ENCODE measurements at places on chromosomes 5 and 9.

- DNase-seq, result peak; percentile 31
These were observed 17.6 kb downstream of the AFAP1L1 start for GRCh38 chr5:149289301-149289700.

DNA sequence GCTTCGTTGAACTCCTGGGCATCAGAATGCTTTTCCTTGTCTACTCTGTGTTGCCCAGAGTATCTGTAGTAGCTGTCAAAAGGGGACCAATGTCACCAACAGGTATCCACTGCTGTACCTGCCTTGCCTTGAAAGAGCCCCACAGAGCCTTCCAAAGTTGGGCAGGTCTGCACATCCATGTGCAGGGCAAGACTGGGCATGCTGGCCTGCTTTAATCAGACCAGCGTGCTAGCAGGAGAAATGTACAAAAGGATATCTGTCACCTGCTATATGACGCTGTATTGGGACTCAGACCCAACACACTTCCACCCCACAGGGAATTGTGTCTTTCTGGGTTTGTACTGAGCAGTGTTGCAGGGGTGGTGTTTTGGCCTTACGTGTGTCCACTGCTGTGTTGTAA, 11.9 kb downstream of the DELE1 start:
- no peak for DNase-seq

DNA sequence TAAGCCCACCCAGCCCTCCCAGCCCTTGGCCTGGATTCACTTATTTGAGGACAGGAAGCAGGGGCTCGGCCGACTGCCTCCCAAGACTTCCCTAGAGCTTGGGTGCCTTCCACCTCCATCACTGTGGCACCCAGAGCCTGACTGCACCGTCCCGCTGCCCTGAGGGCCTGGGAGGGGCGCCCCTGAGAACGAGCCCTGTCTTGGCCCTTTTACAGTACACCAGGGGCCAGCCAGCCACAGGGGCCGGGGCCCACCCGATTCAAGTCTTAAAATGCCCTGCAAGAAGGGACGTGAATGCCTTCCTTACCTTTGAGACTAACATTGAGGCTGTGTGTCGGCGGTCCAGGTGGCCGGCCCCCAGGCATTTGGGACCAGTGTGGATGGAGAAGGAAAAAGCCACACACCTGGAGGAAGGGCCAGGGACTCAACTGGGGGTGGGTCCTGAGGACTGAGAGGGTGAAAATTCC, 16.8 kb downstream of the FAM78A start:
- no peak for DNase-seq

GRCh38 chr5:179143446-179143845, 83.3 kb downstream of the ZNF354C start:
- peak; percentile 43 for DNase-seq

DNA sequence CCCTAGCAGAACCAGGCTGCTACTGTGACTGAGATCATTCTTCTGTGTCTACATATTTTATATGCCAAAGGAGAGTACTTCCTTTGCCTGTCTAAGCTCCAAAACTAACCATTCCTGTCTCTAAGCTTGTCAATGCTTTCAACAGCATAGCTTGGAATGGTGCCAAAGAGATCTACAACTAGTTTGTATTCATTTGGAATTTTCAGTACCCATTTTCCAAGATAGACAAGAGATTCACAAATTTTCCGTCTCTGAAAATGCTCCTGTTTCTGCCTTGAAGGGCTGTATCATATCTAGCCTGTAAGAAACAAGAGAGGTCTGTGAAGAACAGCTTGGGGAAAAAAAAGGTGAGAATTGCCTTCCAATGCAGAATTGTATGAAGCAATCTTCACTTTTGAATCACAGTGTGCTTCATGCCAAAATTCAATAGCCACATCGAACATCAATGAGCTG, 334.4 kb upstream of the ACTBL2 start:
- no peak for DNase-seq

GRCh38 chr5:119273391-119273839, 82.4 kb upstream of the TNFAIP8 start:
- no peak for DNase-seq

DNA sequence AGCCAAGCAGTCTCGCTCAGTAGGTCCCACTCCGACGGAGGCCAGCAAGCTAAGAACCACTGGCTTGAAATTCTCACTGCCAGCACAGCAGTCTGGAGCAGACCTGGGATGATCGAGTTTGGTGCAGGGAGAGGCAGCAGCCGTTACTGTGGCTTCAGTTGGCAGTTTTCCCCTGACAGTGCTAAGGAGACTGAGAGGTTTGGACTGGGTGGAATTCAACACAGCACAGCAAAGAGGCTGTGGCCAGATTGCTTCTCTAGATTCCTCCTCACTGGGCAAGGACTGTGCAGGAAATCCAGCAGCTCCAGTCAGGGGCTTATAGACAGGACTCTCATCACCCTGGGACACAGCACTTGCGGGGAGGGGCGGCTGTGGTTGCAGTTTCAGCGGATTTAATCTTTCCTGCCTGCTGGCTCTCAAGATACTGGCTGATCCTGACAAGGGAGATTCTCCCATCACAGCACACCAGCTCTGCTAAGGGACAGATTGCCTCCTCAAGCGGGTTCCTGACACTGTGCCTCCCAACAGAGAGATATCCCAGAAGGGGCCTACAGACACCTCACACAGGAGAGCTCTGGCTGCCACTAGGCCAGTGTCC, 122.1 kb downstream of the YIPF5 start:
- no peak for DNase-seq

- peak; percentile 71 for DNase-seq
These were observed 155.8 kb downstream of the TSSK1B start for GRCh38 chr5:113278976-113279375.

- no peak for DNase-seq
These were observed 66.2 kb downstream of the CDC42SE2 start for GRCh38 chr5:131330031-131330430.

DNA sequence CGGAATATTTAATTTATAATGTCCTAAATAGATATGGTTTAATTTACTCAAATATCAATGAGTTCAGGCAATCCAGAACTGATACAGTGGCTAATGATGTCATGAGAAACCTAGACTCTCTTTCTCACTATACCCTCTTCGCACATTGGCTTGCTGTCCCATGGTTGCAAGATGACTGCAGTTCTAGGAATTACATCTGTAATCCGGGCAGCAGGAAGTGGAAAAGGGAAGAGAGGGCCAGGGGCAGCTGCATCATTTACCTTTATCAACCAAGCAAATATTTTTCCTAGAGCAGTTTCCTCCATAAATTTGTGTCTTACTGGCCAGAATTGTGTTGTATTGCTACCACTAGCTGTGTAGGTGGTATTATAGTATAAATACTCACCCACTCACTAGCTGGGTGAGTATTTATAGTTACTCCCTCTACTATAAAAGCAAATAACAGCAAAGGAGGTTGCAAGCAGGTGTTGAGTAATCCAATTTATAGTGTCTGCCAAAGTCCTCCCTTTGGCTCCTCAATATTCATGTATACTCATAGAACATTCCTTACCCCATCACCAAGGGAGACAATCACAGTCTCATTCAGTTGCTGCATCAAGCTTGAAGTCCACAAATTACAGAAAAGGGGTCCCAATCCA, 168.8 kb downstream of the DROSHA start:
- peak; percentile 76 for DNase-seq

- peak; percentile 53 for DNase-seq
These were observed at the start of gene AHRR for GRCh38 chr5:321230-321725. Gene AHRR (plus strand): TSS chr5:321714. CDS start chr5:343903, 22,189 bp downstream.

- no peak for DNase-seq
These were observed 505.3 kb downstream of the TLE4 start for GRCh38 chr9:80077059-80077458.

DNA sequence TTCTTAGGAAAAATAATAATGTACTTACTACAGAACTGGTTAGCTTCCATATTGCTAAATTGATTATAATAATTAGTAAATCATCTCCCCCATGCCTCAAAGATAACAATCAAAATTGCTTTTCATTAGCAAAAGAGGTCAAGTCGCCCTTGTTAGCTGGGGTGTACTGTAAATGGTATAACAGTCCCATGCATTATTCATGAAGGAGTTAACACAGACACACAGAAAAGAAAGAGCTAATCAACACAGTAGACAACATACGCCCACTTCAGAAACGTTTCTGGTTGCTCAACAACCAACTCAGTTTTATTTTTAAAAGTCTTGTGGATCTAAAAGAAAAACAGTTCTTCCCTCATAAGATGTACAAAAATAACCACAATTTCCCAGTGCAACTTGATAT, 100.2 kb downstream of the MPDZ start:
- DNase-seq, result no peak

GRCh38 chr5:139798883-139799282, 3.3 kb downstream of the PSD2 start:
- no peak for DNase-seq

DNA sequence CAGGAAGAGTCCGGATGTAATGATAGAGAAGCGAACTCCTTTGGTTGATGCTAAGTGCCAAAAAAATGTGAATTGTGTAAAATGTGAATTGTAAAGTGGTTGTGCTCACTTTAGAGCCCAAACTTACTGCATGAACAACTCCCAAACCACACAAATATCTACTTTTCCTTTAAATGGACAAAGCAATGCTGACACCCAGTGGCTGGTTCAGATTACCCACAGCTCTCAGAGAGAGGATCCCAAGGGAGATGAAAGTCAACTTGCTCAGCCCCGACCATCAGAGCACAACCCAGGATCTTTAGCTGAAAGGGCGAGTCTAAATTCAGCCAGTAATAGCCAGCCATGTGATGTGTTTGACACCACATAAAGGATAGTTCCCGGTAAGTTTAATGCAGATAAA, 133.7 kb downstream of the NMUR2 start:
- no peak for DNase-seq

DNA sequence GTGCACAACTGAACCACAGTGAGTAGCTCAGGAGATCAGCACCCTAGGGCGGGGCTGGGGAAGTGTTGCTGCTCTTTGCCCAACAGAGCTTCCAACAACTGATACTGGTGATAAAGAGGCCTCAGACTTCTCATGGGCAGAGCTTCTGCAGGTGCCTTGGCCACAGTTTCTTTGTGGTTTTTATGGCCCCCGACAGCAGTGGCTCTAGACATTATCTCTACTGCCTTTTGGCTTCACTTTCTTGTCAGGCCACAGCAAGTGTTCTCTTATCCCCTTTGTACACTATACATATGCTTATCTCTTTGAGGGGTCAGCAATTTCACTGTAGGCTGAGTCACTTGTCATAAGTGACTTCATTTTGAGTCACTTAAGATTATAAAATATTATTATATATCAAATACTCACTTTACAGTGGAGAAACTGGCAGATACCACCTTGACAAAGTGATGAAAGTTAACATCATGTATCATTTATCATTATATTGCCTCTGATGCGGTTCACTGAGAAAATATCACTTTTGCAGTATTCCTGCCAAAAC, 90.9 kb upstream of the COX7C start:
- no peak for DNase-seq

DNA sequence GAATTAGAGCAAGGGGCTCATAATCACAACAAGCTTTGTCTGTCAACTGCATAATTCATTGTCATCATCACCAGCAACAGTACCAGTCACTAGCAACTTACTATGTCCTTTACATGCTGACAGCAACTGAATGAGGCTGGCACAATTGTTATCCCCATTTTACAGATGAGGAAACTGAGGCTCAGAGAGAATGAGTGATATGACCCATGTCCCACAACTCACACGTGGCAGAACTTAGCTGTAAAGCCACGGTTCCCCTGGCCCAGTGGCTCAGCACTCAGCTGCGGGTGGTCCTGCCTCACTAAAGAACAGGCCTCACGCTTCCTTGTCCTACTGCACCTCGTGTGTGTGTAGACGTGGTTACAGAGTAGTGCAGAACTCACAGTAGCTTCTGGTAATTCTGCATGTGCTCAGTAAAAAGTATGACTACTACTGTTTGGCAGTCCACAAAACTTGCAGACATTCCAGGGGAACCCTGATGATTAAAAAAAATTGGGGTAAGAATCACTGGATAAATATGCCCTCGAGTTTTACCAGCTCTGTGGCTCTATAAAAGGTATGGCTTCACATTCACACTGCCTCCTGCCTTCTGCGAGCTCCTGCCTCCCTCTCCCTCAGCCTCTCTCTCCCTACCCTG, 30.2 kb downstream of the AFAP1L1 start:
- peak; percentile 67 for DNase-seq

GRCh38 chr9:135960411-135961276, 529 bp downstream of the UBAC1 start:
- no peak for DNase-seq

DNA sequence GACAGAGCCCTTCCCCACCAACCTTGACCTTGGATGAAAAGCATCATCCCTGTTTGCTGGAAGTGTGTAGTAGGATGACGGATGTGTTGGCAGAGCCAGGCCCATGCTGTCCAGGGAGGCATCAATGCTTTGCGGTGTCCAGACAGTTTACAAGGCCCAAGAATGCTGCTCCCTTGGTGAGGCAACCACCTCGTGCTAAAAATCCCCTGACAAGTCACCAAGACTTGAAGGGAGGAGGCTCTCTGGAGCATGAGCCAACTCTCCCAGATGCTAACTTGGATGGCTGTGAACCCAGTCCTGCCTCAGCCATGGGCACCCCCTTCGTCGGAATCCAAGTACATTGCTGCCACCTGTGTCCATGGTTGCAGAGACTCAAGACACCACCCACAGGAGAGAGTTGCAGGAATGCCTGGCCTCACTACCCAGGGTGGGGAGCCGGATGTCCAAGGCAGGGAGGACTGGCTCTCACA, 9.5 kb upstream of the NKD2 start:
- no peak for DNase-seq

- no peak for DNase-seq
These were observed 343.1 kb downstream of the BRINP1 start for GRCh38 chr9:119026120-119026519.

GRCh38 chr5:79256563-79256962, 20.6 kb downstream of the JMY start:
- DNase-seq, result no peak

- DNase-seq, result peak; percentile 78
These were observed 25.7 kb downstream of the PDGFRB start for GRCh38 chr5:150129813-150130492.

DNA sequence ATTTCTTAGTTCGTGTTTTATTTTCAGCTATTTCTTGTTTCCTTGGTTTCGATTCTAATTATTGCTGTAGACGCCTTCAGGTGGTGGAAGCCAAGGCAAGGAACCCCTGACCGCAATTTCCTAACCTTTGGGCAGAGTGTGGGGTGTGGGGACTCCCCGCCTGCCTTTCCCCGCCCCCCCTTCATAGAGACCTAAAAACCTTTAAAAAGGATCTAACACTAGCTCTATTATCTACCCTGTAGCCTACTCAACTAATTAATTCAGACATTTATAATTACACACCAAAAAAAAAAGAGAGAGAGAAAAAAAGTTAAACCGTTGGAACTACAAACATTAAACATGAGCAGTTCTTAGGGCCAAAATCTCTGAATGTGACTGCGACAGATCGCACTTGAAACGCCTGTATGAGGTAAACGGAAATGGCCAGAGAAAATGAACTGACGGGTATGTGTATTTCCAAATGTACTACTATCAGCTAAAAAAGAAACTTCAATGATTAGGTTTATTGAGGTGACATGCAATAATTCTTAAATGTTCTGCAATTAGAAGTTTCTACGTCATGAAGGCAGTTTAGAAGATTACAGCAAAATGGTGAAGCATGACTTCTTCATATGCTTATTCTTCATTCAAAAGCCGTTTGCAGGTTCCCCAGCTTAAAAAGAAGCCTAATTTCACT, 19.0 kb upstream of the FER start:
- no peak for DNase-seq

- no peak for DNase-seq
These were observed 693.2 kb upstream of the CHD1 start for GRCh38 chr5:99621772-99622681.

GRCh38 chr5:63050916-63051315, 472.3 kb downstream of the LRRC70 start:
- no peak for DNase-seq
